Upper lobe of left lung (tissue), 6 donors: ENCODE measurements at places on chromosomes 1 and 21.

DNA sequence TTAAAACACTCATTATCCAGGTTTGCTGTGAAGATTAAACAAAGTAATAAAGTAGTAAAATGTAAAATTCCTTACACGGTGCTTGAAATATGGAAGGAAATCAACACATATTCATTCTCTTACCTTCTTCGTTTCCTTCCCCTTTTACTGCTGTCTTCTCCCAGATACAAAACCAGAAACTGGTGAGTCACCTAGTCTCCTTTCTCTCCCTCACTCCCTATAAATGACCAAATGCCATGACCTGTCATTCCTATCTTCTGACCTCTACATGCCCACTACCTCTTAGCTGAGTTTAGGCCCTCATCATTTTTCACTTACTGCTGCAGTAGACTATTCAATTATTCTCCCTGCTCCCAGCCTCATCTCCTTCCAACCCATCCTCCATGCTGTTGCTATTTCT is 4.3 kb upstream of the NR1I3 start:
- H3K4me3 ChIP-seq, result no peak overlapping the region
- no peak overlapping the region for H3K27ac ChIP-seq
- H3K27me3 ChIP-seq, result no peaks in the 10 kb centered on the region
- no peak for DNase-seq
- no peaks in the 10 kb centered on the region for H3K36me3 ChIP-seq

- H3K27ac ChIP-seq, result no peak overlapping the region
- no peaks in the 10 kb centered on the region for H3K27me3 ChIP-seq
- H3K36me3 ChIP-seq, result no peaks in the 10 kb centered on the region
These were observed 791 bp upstream of the STUM start for GRCh38 chr1:226547754-226548191.

DNA sequence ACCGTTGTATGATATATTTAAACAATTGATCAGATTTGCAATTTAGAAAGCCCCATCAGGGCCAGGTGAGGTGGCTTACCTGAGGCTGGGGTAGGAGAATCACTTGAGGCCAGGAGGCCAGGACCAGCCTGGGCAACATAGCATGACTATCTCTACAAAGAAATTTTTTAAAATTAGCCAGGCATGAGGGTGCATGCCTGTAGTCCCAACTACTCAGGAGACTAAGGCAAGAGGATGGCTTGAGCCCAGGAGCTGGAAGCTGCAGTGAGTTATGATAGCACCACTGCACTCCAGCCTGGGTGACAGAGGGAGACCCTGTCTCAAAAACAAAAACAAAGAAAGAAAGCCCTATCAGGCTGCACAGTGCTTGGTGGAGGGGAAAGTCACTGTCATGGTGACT is 159.9 kb upstream of the RAB4A start:
- no peak for DNase-seq
- no peaks in the 10 kb centered on the region for H3K36me3 ChIP-seq
- no peaks in the 10 kb centered on the region for H3K4me1 ChIP-seq
- no peak overlapping the region for H3K4me3 ChIP-seq

- no peak overlapping the region for H3K4me3 ChIP-seq
- no peaks in the 10 kb centered on the region for H3K27me3 ChIP-seq
- no peak for DNase-seq
- no peaks in the 10 kb centered on the region for H3K4me1 ChIP-seq
- H3K36me3 ChIP-seq, result no peaks in the 10 kb centered on the region
- H3K27ac ChIP-seq, result no peak overlapping the region
These were observed 142.5 kb downstream of the ZNF648 start for GRCh38 chr1:181918880-181919525.

DNA sequence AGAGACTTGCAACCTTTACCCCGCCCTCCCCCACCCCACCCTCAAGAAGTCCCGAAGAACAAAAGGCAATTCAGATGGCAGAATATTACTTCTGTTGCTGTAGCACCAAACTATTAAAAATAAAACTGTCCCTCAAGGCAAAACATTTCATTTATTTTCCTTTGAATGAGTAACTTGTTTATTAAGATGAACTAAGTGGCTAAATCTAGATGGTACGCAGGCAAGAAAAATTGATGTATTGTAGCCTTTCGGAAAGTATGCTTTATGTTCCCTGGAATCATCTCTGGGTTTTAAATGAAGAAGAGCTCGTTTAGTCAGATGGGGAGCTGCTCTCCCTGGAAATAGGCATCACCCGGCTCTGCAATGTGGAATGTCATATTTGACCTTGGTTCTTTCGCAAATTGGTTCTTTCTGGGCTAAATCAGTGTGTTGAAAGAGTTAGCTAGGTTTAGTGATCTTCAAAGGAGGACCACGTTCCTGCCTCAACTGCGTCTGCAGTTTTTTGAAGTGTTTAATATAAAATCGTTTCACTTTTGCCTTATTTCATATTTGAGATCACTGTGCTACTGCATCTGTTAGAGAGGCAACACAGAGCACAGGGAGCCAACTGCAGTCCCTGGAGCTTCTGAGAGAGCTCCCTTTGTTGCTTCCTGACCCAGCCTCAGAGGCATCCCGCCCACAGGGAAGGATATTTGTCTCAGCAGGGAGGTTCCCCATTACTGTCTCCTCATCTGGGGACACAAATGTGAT is 61.8 kb downstream of the KIF26B start:
- no peak overlapping the region for H3K27ac ChIP-seq
- H3K27me3 ChIP-seq, result no peaks in the 10 kb centered on the region
- H3K36me3 ChIP-seq, result no peaks in the 10 kb centered on the region
- H3K4me1 ChIP-seq, result no peaks in the 10 kb centered on the region
- H3K4me3 ChIP-seq, result no peak overlapping the region

DNA sequence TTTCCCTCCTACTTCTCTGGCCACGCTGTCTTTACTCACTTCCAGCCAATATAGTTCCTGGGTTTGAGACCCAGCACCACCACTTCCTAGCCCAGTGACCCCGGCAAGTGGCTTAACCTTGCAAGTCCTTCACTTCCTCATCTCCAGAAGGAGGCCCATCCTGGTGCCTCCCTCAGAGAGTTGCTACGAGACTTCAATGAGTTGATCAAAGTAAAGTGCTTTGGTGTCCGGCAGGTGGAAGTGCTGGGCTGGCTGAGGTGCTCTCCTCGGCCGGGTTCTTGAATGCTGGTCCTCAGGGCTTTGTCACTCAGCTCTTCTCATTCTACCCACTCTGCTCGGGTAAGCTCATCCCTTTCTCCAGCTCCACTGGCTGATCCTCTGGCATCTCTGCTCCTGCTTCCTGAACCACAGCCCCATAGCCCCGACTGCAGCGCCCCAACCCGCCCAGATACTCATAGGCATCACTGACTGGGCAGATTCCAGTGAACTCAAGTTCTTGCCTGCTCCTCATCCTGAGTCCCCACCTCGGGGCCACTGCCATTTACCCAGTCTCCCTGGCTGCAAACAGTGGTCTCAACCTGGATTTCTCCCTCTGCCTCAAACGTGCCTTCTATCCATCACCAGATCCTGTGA is 75.8 kb upstream of the WNT4 start:
- no peaks in the 10 kb centered on the region for H3K36me3 ChIP-seq
- DNase-seq, result no peak
- H3K4me3 ChIP-seq, result no peak overlapping the region
- H3K27me3 ChIP-seq, result no peaks in the 10 kb centered on the region
- H3K4me1 ChIP-seq, result no peaks in the 10 kb centered on the region
- no peak overlapping the region for H3K27ac ChIP-seq
